ENCODE measurements at places on chromosomes 5 and 9.

- DNase-seq, result no peak
Observed at GRCh38 chr9:133664173-133665050, 28.2 kb downstream of the DBH start.

DNA sequence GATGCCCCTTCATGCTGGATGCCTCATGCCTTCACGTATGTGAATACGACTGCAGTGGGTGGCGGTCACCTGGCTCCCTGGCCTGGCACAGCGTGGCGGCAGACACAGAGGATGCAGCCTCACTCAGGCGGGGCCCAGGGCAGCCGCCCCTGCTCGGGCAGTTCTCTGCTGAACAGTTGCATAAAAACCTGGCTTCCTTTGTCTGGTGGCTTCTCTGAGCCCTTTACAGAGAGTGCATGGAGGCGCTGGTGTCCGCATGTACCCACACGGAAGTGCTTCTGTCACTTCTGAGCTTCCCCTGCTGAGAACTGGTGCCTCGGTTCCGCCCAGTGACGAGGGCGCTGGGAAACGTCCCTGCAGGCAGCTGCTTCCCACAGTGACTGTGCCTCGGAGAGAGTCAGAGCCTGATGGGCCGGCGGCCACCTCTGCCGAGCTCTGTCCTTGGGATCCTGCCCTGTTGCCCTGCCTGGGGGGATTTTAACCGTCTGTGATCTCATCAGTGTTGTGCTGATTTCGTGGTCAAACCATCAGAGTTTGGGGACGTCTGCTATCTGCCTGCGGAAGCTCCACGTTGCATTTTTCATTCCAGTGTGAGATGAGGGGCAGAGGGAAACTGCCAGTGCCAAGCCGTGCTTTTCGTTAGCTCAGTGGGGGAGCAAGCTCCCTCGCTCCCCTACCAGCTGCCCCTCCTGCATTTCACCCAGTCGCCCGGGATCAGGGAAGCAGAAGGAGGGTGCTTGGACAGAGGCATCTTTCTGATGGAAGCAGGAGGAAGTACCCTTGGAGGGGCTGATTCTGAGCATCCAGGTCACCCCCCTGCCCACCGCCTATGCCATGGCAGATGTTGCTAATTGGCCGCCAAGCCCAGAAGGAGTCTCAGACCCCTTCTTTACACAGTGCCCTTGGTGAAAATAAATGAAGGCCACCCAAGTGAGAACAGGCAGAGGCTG, 153.0 kb upstream of the COL5A1 start:
- DNase-seq, result peak; percentile 75

DNA sequence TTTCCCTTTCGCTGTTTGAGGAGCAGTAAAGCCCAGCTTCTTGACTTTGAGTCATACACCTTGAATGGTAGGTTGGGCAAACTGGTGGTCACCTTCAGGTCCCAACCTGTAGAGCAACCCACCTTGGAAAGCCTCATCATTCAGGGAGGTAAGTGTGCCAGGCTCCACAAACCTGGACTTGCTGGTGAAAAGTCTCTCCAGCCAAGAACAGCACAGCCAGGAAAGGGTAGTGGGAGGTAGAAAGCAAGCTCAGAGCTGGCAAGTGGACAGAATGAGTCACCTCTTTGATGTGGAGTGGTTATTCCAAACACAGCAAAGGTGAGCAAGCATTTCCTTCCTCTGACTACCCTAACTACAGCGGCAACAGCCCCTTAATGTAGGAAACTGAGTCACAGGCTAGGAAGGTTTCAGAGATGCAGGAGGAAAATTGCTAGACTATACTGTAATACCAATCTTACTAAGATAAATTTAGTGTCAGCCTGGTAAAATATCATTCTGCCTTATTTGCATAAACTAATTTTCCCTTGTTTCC, 117.5 kb upstream of the MTAP start:
- DNase-seq, result no peak

GRCh38 chr5:178120607-178121357, 7.5 kb downstream of the N4BP3 start:
- peak; percentile 59 for DNase-seq

- no peak for DNase-seq
Observed at GRCh38 chr5:35325836-35326235, 95.5 kb upstream of the PRLR start.

DNA sequence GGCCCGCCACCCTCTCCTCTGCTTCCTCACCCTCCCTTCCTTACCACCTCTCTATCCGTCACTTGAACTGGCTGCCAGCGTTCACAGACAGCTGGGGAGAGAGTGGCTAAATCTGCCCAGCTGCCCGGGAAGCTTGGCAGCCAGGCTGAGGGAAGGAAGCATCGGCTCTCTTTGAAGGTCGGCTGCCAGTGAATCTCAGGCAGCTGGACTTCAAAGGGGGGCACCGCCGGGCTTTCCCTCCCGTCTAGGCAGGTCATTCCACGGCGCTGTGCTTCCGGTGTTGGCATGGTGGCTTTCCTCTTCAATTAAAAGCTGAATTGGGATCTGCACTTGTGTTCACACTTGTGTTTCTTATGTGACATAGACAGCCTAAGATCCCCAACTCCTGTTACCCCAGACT, 174.0 kb downstream of the GDNF start:
- peak; percentile 25 for DNase-seq

DNA sequence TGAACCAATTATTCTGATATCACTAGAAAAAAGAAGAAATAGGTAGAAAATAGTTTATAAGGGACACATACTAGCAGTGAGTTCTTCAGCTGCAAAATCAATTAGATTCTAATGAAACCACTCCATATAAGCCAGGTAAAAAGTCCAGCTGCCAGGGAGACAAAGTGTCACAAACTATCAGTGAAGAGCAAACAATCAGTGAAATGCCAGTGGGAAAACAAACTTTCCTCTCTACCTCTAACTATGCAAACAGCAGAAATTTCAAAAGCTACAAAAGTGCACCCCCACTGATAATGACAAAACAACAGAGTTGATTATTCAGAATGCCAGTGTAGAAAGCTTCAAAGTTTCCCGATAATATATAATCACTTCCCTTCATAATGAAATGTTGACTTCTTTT, 637.2 kb upstream of the ITGA1 start:
- no peak for DNase-seq

DNA sequence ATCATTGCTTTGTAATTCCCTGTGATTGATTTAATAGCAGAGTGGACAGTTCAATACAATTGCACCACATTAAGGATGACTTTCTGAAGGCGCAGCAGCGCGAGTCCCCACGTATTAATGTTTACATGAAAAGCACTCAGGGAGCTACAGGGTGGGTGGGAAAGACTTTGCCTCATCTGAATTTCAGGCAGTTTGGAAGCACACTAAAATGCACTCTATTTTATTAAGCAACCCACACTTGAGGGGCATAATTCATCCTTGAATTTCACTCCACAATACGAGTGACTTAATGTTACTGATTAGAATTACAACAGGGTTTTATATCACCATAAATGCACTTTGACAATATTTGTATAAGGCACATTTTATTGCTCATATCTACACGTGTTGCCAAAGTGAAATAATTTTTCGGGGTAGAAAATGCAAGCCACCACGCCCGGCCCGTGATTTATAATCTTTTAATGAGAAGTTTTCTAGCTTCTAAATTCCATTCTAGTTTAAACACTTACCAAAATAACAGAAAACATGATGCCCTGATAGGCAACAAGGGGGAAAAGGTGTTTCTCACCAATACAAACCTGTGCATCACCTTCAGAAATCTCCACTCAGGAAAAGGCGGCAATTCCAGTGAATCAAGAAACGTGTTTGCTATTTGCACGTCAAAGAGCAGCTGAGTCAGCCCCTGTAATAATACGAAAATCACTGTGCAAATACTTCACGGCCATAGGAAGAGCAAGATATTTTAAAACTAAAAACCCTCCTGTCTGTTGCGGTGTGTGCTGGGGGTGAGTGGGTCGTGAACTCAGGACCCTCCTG, 40.5 kb downstream of the IRX4 start:
- DNase-seq, result no peak

DNA sequence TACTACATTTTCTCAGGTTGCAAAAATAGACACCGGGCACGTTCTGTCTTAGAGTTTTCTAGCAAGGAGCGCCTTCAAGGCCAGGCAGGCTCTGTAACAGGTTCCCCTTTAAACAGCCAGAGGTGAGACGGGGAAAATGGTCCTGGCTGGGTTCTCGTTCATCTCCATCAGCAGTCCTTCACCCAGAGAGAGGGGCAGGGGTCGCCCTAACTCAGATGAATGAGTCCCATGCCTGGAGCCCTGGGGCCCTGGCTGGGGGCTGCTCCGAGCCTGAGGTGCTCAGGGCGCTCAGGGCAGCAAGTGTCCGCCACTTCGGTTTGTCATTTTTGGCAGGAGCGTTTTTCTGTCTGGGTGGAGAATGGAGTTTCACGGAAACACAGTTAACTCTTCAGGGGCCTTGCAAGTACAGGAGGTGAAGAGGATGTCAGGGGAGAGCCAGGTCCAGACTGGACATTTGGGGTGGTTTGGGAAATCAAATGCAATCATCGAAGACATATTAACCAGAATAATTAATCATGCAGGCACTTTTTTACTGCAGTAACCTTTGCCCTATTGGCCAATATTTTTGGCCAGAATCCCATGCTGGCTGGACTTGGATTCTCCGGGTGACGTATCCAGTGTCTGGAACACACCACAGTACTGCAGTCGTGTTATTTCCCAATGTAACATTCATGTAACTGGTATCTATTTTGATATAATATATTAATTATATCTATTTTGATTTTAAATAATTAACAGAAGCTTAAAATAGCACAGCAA, 2.9 kb downstream of the NTNG2 start:
- no peak for DNase-seq

DNA sequence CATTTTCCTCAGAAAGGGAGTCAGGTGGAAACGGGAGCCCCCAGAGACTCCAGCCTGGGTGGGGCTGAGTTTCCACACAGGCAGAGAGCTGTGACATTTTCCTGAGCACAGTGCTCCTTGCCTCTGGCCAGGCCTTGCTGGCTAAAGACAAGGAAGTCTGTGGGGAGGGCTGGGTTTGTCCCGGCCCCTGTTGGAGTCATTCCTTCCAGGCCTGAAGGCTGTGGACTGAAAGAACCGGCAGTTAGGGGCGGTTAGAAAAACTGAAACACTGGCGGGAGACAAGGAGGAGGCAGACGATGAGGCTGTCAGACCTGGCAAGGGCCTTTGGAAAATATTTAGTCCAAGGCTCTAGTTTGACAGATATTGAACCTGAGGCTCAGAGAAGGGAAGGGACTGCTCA, 29.9 kb downstream of the COL15A1 start:
- DNase-seq, result no peak

- DNase-seq, result no peak
Observed at GRCh38 chr9:113409481-113409880, 994 bp downstream of the POLE3 start.

GRCh38 chr5:1019001-1019905, 10.7 kb downstream of the NKD2 start:
- DNase-seq, result no peak

DNA sequence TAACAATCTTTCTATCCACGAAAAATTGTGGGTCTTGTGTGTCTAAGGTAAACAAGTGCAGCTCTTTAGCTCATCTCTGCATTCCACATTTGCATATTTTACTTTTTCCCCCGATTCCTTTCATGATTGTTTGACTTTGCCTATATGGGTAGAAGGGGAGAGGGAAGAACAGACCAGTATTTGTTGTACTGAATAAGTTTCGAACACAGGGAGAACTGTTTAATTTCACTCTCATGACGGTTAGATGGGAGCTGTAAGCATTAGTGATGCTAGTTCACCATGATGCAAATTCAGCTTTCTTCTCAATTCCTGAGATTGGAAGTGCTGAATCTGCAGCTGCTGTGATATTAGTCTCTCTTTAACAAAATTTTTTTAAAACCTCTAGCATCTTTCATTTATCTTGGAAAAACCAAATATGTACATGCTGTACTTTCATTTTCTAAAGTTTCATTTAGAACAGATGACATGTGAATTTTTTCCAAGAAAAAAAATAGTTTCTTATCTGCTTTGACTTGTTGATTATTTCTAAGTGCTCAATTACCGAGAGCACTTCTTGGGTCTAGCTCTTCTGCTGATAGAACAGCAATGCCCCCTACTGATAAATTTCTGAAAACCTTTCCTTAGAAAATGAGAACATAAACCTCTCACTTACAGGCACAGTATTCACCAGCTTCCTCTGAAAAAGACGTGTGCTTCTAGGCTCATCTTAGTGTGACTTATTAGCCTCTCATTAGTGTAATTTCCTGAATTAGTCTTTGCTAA, 149.5 kb downstream of the BAAT start:
- DNase-seq, result no peak

DNA sequence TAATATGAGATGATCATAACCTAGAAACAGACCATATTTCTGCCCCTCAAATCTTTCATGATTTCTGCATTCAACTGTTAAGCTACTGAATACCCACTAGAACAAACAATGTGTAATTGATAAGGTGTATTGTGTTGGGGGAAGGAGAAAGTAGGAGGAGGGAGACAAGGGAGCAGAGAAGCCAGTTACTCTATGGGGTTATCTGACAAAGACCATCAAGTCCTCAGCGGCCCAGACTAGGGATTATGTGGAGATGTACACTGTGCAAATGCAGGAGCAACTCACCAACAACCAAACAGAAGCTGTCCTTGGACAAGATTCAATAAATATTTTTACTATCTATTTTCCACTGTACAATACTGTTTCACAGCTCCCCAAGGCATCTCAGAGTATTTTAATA, 2.7 kb downstream of the NRG2 start:
- DNase-seq, result no peak

- no peak for DNase-seq
Observed at GRCh38 chr5:106094204-106094607, 1576.5 kb downstream of the EFNA5 start.

DNA sequence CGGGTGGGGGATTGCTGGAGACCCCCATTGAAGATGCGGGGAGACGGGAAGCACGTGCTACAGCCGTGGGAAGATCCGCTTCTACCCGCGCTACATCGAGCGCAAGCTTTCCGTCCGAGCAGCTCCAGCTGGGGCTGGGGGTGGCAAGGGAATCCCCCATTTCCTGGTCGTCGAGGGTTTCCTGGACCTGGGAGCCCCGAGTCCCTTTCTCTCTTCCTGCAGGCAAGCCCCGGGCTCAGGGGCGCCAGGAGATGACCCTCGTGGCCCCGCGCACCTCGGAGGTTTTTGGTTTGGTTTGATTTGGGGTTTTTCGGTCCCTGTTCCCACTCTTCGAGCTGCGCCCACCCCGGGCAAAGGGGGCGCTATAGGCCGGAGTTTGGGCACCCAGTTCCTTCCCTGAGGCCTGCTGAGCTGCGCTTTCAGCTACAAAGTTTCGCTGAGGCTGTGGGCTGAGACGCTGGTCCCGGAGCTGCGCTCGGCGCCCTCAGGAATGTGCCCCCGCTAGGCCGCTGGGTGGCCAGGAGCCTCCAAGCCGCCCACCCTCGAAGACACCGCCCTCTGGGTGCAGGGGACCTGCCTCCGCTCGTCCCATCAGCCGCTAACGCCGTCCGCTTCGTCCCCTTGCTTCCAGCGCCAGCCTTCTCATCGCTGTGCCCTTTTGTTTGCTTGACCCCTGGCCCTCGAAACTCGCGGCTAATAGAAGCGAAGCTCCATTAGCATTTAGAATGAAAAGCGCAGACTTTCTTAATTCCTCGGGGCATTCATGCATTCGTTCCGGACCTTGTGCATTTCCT, 2.9 kb downstream of the NR4A3 start:
- peak; percentile 61 for DNase-seq

- no peak for DNase-seq
Observed at GRCh38 chr5:103755974-103756373, 193.4 kb upstream of the NUDT12 start.
